ENCODE measurements at places on chromosomes 3 and 15. TPM values are rescaled to one million over a fixed set of nuclear protein-coding genes. Genes with fewer than 3 reads are reported as not detected.

The CHRFAM7A gene
- 0.19 TPM for total RNA-seq

The CXCR6 gene
- total RNA-seq: 2.5 TPM

The TBC1D23 gene
- total RNA-seq: 40.0 TPM

The ZNF502 gene
- 1.7 TPM for total RNA-seq

DNA sequence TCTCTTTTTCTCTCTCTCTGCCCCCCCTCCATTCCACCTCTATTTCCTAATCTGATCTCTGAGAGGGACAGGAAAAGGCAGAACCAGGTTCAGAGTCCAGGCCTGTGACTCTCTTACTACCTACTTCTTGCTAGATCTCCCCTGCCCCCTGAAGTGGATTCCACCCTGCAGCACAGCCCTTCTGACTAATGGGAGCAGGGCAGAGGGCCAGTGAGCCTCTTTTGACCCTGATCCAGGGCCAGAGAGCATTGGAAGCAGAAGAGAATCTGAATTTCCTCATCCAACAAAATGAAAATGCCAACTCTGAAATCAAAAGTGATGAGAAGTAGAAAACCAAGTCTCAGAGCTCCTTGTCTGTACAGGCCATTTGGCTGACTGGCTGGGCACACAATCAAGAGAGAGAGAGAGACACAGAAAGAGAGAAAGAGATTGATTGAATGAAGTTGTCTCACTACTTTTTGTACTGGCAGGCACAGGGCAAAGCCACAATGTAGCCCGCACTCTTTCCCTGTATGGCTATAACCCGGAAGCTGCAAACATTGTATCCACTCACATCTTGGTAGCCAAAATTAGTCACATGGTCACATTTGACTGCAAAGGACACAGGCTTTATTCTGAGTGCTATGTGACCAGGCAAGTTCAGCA, 31.6 kb upstream of the GLCE start:
- no peak for DNase-seq
- peak overlapping the region; percentile 86 for H3K27ac ChIP-seq
- peak overlapping the region; percentile 7 for H3K4me3 ChIP-seq
- no peaks in the 10 kb centered on the region for H3K36me3 ChIP-seq
- H3K4me1 ChIP-seq: peaks cover 30% of the 10 kb centered on the region

DNA sequence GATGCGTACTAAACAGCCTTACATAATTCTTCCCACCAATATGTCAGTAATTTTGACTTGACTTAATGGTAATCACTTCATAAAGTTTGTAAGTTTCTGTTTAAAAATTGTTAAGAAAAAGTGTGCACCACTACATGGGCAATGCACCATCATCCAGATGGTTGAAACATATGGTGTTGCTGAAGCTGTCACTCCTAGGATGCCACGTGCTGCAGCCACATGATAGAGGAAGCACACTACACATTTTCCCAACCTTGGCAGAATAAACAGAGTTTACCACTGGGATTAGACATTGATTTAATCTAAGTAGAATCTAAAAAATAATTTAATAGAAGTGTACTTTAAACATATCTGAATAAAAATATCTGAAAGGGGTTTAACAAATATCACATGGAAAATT, 1209.9 kb downstream of the NSUN3 start:
- no peak overlapping the region for H3K4me3 ChIP-seq
- DNase-seq: no peak
- no peaks in the 10 kb centered on the region for H3K4me1 ChIP-seq
- H3K27me3 ChIP-seq: no peaks in the 10 kb centered on the region
- no peak overlapping the region for H3K27ac ChIP-seq
- no peaks in the 10 kb centered on the region for H3K36me3 ChIP-seq

GRCh38 chr15:66707310-66708082, 5.5 kb downstream of the SMAD6 start:
- H3K27ac ChIP-seq: peak overlapping the region; percentile 70
- no peaks in the 10 kb centered on the region for H3K27me3 ChIP-seq
- H3K4me1 ChIP-seq: peaks cover 26% of the 10 kb centered on the region
- no peak overlapping the region for H3K4me3 ChIP-seq

DNA sequence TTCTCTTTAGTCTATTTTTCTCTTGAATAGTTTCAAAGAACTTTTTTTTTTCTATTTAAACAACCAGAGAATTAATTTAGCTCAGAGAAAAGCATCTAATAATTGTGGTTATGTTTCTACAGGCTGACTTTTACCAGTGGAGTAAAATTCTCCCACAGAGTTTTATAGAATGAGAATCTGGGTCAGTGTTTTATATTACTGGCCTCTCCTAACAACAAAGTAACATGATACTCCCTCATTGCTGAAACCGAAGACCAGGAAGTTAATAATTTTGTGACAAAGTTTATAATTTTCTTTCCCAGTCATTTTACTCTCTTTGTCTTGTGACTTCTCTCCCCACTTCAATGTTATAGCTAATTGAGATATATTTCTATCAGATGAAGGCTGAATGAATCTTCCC, 946.9 kb downstream of the EPHA3 start:
- no peak overlapping the region for H3K4me3 ChIP-seq
- H3K27me3 ChIP-seq: no peaks in the 10 kb centered on the region
- no peak overlapping the region for H3K27ac ChIP-seq
- H3K4me1 ChIP-seq: no peaks in the 10 kb centered on the region
- no peaks in the 10 kb centered on the region for H3K36me3 ChIP-seq

- no peaks in the 10 kb centered on the region for H3K4me1 ChIP-seq
- H3K27ac ChIP-seq: peak overlapping the region; percentile 67
- no peak overlapping the region for H3K4me3 ChIP-seq
- no peaks in the 10 kb centered on the region for H3K36me3 ChIP-seq
- no peaks in the 10 kb centered on the region for H3K27me3 ChIP-seq
Measured at GRCh38 chr3:24138876-24139256, 193.8 kb downstream of the NR1D2 start.

GRCh38 chr3:41882956-41883355, 78.9 kb downstream of the ULK4 start:
- no peaks in the 10 kb centered on the region for H3K4me1 ChIP-seq
- H3K4me3 ChIP-seq: no peak overlapping the region
- H3K27ac ChIP-seq: no peak overlapping the region
- no peaks in the 10 kb centered on the region for H3K27me3 ChIP-seq
- DNase-seq: no peak
